Central memory CD4-positive, alpha-beta T cell (primary cell): ENCODE measurements at places on chromosomes 11 and 22.

- DNase-seq = no peak
Observed at GRCh38 chr11:34632105-34632791, 11.4 kb downstream of the EHF start.

DNA sequence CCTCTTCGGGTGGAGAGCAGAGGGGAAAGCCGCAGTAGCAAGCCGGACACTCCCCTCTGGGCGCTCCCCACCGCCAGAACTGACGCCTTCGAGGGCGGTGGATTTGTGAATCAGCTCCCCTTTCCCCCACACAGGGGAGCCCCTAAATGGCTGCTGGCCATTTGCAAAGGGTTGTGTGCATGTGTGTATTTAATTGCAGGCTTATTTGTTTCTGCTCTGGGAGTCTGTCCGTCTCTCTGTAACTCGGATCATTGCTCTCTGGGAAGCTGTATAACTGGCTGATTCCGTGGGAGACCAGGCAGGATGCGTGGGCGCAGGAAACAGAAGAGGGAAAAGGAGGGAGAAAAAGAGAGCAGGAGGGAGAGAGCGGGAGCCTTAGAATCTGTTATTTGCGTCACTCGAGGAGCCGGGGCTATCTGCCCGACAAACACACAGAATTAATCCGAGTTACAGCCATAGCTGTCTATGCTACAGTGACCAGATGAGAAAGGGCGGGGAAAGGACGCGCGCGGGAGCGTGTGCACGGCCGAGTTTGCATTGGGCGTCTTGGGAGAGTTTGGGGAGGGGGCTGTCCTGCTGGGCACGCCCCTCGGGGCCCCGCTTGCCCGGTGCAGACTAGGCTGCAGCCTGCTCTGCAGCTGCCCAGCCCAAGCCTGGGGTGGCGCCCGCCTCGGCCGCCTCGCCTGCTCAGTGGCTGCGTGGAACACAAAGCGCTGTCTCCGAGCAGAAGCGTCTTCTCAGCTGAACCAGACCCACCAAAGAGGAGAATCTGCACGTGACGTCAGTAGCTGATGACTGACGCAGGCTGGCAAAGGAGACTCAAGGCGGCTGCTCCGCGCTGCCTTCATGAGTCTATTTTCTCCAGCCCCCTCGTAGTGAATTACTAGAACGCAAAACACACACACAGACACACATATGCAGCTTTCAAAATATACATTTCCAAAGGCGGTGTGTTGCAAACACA, 105.3 kb upstream of the HSD17B12 start:
- DNase-seq = no peak

DNA sequence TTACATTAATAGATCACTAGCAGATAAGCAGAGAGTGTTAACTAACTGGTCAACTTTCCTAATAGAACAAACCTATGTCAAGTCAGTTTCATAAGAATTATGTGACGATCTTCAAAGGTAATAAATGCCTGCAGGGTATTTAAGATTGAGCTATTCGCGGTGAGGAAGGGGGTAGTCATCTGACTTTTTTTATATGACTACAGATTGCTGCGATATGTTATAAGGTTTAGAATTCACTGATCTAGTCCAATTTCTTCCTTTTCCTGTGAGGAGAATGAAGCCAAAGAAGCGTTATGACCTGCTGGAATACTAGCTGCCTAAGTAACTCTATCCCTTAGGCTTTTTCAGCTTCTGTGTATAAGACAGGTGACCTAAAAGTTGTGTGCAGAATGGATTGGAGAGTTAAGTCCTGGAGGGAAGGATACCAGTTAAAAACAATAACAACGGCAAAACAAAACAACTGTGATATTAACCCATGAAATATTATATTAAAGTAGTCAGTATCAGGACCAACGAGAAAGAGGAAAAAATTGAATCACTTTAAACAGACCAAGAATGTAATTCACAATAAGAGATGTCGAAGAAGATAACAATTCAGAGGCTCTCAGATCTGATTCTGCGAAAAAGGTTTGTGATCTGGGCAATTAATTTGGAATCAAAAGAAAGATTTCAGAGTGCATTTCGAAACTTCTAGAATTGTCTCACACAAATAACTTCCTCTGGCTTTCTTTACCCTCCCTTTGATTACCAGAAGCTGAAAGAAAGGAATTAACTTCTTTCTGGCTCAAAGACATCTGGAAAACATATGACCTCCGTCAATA, 630 bp downstream of the CASP4 start:
- no peak for DNase-seq

- no peak for DNase-seq
Observed at GRCh38 chr22:40310081-40310767, 36.1 kb upstream of the ADSL start.

DNA sequence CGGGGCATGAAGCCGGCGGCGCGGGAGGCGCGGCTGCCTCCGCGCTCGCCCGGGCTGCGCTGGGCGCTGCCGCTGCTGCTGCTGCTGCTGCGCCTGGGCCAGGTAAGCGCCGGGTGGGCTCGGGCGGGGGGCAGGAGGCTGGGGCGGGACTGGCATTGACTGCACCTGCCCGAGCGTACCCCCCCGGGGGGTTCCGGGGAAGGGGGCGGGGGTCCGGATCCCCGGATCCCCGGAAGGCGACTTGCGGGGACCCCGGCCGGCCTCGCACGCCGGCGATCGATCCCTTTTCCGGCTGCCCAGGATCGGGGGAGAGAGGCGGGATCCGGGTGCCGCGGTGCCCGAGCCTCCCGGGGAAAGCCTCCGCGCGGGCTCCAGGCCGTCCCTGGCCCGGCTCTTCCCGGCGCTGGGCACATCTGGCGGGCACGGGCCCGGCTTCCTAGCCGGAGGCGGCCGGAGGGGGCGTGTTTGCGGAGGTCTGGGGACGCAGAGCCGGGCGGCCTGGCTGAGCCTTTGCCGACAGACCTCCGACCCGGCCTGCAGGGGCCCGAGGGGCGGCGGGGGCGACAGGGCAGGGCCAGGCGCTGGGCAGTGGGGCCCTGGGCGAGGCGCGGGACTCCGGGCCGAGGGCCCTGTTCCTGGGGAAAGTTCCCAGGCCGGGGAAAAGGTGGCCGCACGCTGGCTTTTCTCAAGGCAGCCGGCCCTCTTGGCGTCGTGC, 705 bp downstream of the PTPRJ start:
- DNase-seq = peak; percentile 13
